ENCODE measurements at places on chromosomes 1 and 21.

DNA sequence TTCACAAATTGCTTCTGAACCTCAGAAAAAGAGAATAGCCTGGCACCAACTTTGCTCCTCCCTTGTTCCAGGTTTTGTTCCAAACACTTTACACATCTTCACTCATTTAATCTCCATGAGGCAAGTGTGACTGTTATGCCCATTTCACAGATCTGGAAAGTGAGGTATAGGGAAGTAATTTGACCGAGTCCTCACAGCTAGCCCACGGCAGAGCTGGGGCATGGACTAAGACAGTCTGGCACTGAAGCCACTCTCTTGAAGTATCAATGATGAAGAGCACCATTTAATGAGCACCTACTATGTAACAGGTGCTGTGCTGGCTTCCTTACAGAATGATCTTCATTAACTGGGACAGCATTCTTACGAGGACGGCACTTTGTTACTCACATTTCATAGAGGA is 19.0 kb downstream of the C1QB start:
- no peak for DNase-seq

DNA sequence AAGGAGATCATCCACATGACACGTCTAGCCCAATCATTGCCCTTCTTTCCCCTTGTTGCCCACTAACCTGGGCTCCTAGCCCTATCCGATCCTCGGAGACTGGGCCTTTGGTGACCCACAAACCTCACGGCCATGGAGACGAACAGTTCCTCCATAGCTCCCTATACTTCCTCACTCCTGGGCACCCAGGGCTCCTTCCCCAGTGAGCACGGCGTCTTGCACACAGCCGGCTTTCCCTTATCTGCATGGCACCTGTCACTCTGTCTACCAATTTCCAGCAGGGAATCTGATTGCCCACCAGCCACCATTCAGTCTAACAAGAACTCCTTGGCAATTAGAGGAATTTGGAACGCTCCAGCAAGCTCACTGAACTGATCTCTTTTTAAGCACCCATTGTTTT is 3.1 kb downstream of the GNG4 start:
- no peak for DNase-seq

DNA sequence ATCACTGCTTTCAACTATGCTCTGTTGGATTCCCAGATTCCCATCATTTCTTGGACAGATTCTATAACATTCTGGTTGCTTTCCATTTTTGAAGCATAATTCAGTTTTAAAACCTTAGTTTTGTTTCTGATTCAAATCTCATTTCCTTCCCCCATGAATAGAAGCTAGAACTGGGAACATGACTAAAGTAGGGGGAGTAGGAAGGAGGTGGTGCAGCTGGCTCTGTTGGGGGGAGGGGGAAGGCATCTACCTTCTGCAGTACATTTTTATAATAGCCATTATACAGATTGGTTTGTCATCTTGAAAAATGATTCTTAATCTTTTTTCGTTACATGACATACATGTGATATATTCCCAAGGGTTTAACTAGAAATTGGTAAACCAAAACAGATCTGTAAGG is 48.1 kb downstream of the SMG7 start:
- no peak for DNase-seq

GRCh38 chr1:245879091-245879490 is 628.0 kb downstream of the SMYD3 start:
- no peak for DNase-seq

DNA sequence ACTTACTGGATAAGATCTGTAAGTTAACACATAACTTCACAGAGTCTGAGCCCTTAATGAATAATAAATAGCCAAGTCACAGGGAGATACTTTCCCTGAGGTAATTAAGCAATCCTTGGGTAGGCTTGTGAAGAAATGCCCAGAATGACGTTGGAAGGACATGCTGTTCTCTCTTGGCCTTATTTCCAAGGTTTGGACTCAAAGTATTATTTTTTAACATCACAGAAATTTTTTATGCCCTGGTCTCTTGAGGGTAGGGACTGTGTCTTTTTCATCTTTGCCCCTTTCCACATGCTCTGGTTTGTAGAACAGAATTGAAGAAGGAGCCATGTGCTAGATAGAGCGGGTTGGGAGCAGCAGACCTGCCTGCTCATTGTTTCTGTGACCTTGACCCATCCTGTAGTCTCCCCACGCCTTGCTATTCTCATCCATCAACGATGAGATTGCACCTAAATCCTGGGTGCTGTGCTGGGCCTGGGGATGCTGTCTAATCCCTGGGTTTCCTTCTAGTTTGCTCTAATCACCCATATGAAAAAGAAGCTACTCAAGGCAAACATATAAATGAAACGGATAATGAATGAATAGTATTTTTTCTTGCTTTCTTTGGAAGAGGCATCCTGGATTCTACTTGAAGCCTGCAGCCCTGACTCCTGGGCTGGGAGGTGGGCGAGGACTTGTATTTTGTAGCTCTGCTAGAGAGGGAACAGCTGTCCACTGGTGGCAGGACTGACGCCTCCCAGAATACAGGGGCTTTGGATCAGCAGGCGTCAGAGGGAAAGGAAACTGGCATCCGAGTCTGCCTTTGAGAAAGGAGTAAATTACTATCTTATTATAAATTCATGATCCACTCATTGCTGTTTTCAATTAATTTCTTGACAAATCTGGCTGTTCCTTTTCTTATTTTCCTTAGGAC is 17.5 kb upstream of the LAMTOR5 start:
- no peak for DNase-seq

DNA sequence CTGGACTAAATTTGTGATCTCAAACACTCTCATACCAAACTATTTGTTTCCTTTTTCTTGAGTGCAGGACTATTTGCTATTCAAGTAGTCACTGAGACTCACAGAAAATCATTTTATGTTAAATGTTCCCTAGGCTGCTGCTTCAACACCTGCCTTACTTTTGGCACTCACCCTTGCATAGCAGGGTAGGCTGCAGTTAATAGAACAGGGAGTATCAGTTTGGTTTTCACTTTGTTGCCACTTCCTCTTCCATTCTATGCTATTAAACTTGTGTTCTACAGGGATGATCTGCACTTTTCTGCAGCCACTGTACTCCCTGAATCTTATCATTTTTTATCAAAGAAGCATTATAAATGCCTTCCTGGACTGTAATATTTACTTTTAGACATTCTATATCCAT is 148.7 kb upstream of the PRMT6 start:
- DNase-seq = no peak

DNA sequence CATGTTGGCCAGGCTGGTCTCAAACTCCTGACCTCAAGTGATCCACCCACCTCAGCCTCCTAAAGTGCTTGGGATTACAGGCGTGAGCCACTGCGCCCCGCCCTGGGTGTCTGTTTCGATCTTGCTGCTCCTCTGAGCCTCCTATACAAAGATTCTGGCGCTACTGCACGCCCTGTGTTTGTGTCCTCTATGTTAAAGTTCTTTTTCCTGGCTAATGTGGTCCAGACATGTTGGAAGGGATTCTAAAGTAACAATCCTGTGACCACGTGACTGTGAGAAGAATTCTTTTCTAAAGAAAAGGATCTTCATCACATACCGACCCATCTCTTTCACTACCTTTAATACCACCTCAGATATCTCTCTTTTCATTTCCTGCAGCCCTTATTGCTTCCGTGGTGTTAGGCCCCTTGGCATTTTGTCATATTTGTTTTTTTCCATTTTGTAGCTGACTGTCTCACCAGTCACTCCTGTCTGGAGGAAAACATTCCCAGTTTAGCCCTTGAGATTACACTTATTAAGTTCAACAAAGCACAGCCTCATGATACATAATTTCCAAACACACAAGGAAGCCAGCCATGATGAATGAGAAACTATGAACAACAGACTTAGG is 27.2 kb upstream of the ENO1 start:
- no peak for DNase-seq

GRCh38 chr1:37484325-37485051 is 10.1 kb downstream of the ZC3H12A start:
- DNase-seq = no peak

All from T-helper 2 cell (primary cell).